RCC 7860 (cell line): ENCODE measurements at places on chromosomes 7 and 10.
A peak's percentile ranks its signal among the peaks of the same experiment; 100 is the strongest.

DNA sequence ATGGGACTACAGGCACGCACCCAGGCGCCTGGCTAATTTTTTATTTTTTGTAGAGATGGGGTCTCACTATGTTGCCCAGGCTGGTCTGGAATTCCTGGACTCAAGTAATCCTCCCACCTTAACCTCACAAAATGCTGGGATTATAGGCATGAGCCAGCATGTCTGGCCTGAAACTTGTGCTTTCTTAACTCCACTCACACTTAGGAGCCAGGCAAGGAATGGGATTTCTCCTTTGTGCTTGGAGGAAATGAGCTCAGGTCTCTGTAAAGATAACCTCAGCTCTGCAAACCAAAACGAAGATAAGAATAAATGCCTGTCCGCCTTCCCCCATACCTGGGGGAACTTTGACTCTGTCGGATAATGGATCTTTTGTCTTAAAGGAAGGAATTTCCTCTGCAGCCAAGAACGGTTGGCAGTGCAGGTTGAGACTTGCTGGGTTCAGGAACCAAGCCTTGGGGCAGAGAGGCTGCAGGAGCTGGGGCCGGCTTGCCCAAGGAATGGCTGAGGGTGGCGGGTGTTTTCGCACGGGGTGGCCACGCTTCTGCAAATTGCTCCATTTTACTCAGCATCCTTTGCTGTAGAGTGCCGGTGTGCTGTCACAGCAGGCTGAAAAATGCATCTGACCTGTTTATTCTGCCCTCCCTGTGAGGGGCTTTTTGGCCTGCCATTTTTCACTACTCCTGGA, 174.2 kb downstream of the KIAA1217 start:
- DNase-seq: no peak

GRCh38 chr7:30424506-30424905, 54.1 kb downstream of the NOD1 start:
- DNase-seq: no peak

- DNase-seq: no peak
Measured at GRCh38 chr7:91140982-91141381, 123.3 kb upstream of the FZD1 start.

GRCh38 chr10:110822712-110823311, 48.9 kb upstream of the PDCD4 start:
- DNase-seq: no peak

- no peak for DNase-seq
Measured at GRCh38 chr7:45581271-45581780, 7.2 kb downstream of the ADCY1 start.

- no peak for DNase-seq
Measured at GRCh38 chr10:115861455-115861854, 411.6 kb downstream of the GFRA1 start.

GRCh38 chr7:42902331-42902730, 9.5 kb downstream of the C7orf25 start:
- no peak for DNase-seq

- no peak for DNase-seq
Measured at GRCh38 chr10:117454502-117454901, 79.3 kb upstream of the PDZD8 start.

- peak; percentile 46 for DNase-seq
Measured at GRCh38 chr7:140646931-140647647, 6.5 kb upstream of the DENND2A start.

GRCh38 chr10:44971935-44972757, 6.5 kb downstream of the DEPP1 start:
- DNase-seq: no peak

DNA sequence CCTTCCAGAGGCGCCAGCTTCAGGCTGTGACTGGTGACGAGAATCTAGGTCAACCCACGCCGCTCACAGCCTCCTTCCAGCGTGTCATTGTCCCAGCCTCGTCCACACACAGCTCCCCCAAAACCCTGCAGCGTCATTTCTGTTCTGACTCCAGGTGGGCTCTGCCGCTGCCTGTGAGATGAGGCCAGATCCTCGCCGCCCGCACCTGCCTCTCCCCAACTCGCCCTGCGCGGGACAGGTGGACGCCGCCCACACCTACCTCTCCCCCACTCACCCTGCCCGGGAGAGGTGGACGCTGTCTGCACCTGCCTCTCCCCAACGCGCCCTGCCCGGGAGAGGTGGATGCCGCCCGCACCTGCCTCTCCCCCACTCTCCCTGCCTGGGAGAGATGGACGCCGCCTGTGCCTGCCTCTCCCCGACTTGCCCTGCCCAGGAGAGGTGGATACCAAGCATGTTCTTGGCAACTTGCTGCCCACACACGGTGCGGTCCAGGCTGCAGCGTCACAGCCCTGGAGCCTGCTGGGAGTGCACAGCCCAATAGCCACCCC, 32.0 kb upstream of the CFAP46 start:
- DNase-seq: no peak

- DNase-seq: no peak
Measured at GRCh38 chr7:106668861-106669524, 8.0 kb upstream of the CCDC71L start.

DNA sequence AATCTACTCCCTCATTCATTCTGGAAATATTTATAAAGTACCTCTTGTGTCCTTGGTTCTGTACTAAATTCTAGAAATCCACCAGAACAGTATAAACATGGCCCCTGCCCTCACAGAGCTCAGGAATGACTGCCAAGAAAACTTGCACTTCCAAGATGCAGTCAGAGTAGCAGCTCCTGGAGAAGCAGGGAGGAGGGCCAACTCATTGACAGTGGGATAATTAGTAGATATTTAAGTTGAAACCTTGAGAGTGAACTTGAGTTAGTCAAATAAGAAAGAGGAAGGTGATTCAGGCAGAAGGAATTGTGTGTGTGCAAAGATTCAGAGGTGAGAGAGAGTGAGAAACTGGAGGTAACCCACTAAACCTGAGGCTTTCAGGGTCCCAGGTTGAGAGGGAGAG, 182.2 kb upstream of the INHBA start:
- DNase-seq: peak; percentile 75

- DNase-seq: no peak
Measured at GRCh38 chr7:132386201-132386681, 190.0 kb downstream of the PLXNA4 start.

DNA sequence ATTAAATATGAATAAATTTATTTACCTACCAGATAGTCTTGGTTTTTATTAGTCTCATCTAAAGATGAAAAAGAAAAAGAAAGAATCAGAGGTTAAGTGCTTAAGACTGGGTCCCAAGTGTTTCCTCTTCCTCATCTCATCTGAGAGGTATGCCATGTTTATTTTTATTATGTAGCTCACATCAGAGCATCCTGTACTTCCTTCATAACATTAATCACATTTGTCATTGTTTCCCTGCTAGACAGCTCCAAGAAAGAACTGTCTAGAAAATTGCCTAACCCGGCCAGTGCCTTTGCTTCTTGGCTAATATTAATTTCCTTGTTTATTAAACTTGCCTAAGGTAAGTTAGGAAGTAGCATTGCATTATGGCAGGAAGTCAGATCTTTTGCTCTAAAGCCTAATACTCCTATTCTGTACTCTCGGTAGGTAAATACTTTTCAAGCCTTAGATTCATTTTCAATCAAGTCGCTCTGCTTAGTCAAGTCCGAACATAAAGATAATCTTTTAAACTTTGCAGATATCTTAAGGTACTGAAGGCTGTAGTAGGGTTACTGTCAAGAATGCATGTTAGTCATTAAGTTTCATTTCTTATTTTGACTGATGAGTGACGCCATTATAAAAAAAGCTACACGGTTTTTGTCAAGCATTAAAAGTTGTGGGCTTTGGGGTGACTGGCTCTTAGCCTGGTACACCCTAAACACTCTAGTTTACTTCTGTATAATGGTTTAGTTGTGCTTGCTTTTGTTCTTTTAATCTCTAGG, 47.4 kb downstream of the ZMYND11 start:
- no peak for DNase-seq

DNA sequence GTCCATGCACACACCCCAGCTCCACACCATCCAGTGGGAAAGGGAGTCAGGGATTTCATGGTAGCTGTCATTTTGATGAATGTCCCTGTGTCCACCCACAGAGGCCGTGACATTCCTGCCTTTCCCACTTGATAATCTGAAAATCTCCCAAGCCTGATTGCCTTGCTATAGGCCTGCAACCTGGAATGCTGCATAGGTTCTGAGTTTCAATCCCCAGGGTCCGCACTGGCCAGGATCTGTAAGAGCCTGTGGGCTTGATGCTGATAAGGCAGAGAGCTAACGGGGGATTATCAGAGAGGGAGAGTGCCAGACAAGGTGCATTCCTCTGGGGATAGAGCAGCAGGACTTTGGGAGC, 57.5 kb downstream of the RBM20 start:
- no peak for DNase-seq

DNA sequence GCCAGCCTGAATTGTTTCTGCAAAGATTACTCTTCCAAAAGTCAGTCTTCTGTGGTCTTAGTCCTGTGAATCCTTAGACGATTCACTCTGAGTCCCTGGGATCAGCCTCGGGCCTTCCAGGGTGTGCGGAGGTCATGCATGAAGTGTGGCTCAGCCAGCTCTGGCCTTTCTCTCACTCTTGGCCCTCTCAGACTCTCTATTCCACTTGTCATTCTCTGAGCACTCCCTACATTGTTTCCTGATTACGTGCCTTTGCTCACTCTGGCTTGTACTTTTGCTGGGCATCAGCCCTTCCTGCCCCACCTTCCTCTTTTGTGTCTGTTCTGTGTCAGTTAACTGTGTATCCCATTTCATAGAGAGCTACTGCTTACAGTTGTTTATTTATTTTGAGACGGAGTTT, 36.0 kb downstream of the CCNY start:
- DNase-seq: peak; percentile 85

GRCh38 chr7:139086454-139086853, 23.1 kb downstream of the ZC3HAV1 start:
- no peak for DNase-seq

GRCh38 chr10:123229927-123230630, 75.9 kb downstream of the BUB3 start:
- DNase-seq: no peak

- DNase-seq: peak; percentile 21
Measured at GRCh38 chr10:49761789-49762565, at the start of gene OGDHL. Gene OGDHL, minus strand, starts transcription at chr10:49762323. Its CDS starts 3,731 bp downstream, at chr10:49758592.

GRCh38 chr10:106716381-106716780, 448.1 kb downstream of the SORCS1 start:
- DNase-seq: no peak

- peak; percentile 68 for DNase-seq
Measured at GRCh38 chr10:22320591-22321155, at the start of gene BMI1. Gene BMI1, plus strand, starts transcription at chr10:22321099. Its CDS starts 5,351 bp downstream, at chr10:22326450.

GRCh38 chr10:91607646-91608403, 25.0 kb downstream of the PPP1R3C start:
- DNase-seq: no peak

DNA sequence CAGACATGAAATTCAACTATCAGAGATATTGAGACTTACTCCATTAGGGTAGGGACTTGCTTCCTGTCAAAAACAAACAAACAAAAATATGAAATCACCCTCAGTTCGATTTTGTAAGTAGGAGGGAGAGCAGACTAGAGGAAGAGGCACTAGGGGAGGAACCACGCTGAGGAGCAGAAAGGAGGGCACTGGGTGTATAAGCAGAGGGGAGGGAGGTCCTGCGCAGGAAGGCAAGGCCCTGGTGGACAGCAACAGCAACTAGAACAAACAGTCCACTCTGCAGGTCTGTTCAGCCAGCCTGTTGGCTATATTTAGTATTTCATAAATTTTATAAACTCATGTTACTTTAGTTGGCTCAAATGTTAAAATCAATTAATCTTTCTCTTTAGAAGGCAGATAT, 937.1 kb upstream of the C7orf33 start:
- DNase-seq: no peak

DNA sequence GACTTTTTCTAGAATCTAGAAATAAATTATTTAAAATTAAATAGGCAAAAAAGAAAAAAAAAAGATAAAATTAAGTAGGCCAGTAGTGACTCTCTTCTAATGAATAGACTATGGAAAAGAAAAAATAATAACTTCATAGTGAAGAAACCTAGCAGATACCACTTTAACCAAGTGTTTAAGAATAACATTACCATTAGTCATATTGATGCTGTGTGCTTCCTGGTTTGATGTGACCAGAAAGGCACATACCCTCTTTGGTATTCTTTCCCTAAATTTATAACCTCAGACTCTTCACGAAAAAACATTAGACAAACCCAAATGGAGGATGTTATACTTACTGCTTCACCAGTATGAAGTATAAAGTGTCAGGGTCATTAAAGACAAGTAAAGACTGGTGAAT, 42.6 kb downstream of the KIF20B start:
- peak; percentile 41 for DNase-seq
